ENCODE measurements at places on chromosomes 1 and 21.
A peak's percentile ranks its signal among the peaks of the same experiment; 100 is the strongest.

GRCh38 chr1:165883056-165883455 is 55.6 kb downstream of the UCK2 start:
- DNase-seq: no peak

DNA sequence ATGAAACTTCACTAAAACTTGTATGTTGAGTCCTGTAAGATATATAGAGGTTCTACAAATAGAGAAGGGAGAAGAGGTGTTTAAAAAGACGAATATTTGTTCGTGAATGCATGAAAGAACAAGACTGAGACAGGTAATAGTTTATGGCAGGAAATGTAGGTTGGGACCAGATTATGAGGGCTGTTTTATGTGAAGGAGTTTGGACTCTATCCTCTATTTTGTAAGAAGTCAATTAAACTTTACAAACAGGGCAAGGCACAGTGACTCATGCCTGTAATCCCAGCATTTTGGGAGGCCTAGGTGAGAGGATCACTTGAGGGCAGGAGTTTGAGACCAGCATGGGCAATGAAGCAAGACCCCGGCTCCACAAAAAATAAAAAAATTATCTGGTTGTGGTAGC is 5.7 kb downstream of the SLC35A3 start:
- DNase-seq: no peak

DNA sequence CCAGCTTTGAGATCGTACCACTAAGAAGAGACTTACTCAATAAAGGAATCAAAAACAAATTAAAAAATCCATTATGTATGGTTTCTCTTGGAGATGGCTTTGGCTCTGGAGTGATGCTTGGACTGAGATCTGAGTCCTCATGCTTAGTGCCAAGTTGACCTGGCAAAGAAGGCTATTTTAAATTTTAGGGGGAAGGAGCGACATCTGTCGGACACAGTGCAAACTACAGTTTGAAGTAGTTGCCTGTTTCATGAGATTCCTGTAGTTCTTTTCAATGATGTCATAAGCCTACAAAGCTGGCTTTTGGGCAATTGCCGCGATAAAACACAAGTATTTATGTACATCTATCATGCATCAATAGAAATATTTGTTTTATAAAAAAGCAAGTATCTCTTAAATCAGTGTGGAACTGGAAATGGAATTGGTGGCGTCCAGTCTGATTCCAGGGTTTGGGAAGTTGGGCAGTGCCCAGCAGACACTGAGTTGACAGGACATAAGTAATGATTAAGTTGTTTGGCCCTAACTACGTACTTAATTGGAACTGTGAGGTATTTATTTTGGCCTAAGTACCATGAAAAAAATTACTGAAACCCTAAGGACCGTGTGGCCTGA is 50.0 kb downstream of the TBCE start:
- DNase-seq: peak; percentile 78

- no peak for DNase-seq
Observed at GRCh38 chr1:215156232-215156631, 73.7 kb downstream of the KCNK2 start.

GRCh38 chr1:165857046-165857801 is 29.8 kb downstream of the UCK2 start:
- peak; percentile 31 for DNase-seq

DNA sequence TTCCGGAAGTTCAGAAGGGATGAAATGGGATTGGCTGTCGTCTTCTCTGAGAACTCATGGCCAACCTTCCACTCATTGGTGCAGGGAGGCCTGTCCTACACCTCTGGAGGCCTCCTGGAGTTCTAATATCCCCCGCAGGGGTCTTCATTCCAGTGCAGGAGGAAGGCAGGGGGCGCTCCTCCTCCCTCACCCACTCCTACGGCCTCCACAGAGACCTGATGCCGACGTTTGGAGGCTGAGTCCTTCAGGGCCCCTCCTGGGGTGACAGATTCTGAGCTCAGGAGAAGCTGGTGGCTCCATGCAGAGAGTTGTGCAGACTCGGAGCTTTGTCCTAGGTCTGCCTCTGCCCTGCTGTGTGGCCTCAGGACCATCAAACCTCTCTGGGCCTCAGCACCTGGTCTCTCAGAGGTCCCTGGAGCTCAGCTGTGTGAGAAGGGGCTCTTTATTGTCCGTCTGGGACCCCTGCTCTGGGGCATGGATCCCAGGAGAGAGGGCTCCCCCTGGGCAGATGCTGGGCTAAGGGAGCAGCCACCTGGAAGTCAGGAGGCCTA is 102.3 kb upstream of the WNT4 start:
- DNase-seq: no peak

GRCh38 chr1:34013958-34014737 is 150.3 kb downstream of the HMGB4 start:
- peak; percentile 79 for DNase-seq

DNA sequence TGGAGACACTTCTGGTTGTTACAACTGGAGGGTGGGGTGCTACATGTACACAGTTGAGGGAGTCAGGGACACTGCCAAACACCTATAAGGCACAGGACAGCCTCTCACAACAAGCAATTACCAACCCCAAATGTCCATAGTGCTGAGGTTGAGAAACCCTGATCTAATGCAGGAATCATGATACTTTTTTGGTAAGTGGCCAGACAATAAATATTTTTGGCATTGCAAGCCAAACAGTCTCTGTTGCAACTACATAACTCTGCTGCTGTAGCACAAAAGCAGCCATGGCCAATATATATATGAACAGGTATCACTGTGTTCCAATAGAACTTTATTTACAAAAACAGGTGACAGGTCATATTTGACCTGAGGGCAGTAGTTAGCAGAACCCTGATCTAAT is 177.5 kb downstream of the ASTN1 start:
- no peak for DNase-seq

DNA sequence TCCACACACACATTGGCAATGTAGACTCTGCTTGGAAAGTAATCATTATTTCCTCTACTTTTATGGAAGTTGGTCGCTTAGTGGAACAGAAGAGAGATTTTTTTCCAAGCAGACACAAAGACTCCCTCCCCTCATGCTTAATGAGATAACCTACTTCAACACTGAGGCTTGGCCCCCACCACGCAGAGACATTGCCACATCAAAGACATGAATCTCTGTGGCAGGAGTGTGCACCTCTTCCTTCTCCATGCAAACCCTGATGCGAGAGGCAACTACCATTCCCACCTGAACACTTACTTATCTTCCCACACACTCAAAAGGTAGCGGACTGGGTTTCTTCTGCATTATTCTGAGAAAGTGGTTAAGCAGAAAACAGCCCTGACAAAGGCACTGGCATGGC is 37.3 kb upstream of the LPAR3 start:
- no peak for DNase-seq

GRCh38 chr1:48671578-48671977 is 105.1 kb downstream of the BEND5 start:
- no peak for DNase-seq

DNA sequence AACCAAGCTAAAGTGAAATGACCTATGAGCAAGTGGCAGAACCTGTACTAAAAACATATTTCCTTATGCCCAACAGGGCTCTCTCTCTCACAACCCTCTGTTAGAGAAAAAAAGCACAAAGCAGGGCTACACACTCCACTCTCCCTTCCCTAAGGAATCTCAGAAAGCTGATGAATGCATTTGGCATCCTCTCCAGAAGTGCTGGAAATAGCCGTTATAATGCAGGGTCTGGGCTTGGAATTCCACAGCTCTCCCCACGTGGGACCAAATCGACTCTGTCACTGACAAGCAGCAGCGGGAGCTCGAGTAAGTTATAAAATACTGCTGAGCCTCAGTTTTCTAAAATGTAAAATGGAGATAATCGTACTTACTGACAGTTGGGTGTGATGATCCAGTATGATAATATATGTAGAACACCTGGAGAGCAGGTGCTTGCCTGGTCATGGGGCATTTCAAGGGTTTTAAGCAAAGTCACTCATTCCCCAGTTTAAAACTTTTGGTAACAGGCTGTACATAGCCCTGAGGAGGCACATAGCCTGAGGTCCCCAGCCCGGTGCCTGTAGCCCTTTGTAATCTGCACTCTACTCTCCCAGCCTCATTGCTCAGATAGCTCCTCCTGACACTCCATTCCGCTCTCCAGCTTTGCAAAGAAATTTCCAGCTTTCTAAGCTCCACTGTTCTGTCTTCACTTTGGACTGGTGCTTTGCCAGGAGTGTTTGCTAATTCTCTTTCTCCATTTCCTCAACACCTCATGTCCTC is 175.6 kb upstream of the DAB1 start:
- DNase-seq: no peak

DNA sequence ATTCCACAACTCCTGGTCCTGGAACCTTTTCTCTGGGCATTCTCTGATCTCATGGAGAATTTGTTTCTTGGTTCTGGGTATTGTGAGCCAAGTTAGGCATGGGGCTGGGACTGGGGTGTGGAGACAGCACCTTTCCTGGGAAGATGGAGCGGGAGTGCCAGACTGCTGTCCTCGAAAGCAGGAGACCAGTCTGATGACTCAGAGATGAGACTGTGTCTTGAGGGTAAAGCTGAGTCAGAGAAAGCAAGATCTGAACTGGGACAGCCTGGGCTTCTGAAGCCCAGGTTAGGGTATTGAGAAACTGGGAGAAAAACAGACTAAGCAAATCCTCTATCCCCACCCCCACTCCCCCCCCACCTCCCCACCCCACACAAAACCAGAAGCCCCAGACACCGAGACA is 2.2 kb upstream of the KANK4 start:
- no peak for DNase-seq

- DNase-seq: peak; percentile 80
Observed at GRCh38 chr1:159790237-159790917, 9.6 kb downstream of the DUSP23 start.

DNA sequence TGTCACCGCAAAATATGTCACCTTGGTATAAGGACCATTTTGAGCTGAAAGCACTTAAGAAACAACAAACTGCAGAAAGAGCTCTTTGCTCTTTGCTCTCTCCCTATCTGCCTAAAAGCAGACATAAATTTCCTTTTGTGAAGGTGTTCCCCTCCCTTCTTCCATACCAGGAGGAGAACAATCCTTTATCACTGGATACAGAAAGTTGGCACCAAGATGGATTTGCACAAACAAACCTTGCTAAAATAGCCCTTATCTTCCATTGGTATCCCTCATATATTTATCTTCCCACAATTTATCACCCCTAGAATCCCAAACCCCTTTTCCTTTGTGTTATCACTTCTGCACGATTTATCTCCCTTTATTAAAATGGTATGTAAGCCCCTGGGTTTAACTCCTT is 51.4 kb downstream of the DPYD start:
- DNase-seq: no peak

DNA sequence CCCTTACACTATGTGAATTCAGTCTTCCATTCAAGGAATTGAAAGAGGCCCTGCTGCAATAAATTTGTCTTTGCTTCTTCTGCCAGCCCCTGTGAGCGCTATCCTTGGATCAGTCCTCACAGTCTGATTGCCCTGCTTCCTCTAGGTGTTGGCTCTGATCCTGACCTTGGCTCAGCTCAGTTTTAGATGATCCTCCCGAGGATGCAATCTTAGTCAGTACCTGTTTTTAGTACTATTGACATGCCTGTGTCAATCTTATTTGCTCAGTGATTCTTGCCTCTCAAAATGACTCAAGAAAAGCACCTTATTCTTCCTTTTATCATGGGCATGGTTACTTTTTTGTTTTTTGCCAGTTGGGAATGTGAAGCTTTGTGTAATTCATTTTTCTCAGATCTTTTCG is 101.4 kb upstream of the KCNK1 start:
- no peak for DNase-seq

- DNase-seq: no peak
Observed at GRCh38 chr21:34536820-34537219, 24.8 kb upstream of the KCNE1 start.

DNA sequence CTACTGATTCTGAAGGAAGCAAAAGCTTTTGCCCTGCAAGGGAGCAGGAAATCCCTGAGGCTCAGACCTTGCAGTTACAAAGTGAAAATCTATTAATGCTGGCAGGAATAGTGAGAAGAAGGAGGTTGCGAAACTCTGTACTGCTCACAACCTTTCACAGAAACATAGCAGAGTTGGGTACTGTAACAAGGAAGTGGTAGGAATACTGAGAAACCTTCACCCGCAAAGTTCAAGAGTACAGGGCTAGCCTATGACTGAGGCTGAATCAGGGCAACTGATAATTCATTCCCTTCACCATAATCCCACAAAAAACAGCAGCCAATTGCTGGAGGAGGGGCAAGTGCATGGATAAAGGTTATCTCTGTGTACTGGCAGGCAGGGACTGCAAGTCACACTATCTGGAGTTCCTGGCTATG is 23.9 kb upstream of the KCTD3 start:
- no peak for DNase-seq

DNA sequence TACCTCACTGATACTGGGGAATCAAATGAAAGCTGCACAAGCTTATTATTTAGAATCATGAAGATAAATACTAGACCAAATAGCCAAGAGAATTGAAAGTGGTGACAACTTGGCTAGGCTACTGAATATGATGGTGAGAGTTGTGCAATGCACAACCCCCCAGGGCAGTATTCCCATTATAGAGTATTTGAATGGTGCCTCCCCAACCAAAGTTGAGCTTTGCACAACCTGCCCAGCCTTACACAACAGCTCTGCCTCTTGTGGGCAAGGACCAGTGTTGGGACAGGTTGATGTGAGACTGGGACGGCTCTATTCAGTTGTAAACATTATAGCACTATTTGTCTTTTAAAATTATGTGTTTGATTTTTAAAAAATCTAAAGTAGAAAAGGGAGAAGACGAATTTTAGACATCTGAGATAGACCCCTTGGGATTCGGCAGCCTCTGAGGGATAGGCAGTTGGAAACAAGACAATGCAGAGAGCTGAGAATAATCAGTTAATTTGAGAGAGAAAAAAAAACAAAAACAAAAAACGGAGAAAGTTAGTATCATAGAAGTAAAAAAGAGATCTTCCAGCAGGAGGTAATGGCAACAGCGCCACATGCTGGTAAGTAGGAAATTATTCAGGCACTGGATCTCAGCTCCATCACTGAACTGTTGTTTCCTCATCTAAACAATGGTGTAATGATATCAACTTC is 91.0 kb upstream of the KCNA3 start:
- DNase-seq: peak; percentile 72

DNA sequence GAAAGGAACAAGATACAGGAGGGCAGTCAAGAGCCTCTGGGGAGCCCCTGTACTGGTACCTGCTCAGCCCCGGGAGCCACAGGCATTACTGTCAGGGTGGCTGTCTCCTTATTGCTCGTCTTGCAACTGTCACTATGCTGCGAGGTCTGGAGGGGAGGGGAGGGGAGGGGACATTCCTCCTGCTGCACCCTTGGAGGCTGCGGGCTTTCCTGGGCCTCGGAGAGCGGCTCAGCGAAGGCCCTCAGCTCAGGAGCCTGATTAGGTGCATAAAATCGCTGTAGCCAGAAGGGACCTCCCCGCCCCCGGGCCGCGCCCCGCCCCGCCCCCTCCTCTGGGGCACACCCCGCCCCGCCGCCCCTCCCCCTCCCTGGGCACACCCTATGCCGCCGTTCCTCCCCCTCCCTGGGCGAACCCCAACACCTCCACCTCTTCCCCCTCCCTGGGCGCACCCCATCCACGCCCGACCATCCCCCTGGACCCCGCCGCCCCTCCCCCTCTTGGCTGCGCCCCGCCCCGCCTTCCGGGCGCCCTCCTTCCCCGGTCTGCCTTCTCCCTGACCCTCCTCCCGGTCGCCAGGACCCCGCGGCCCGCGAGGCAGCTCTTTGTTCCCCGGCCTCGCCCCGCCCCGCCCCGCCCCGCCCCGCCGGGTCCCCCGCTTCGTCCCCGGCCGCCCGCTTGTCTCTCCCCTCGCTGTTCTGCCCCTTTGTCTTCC is 35.5 kb downstream of the CACHD1 start:
- DNase-seq: peak; percentile 88

GRCh38 chr1:184624051-184624450 is 130.6 kb downstream of the EDEM3 start:
- no peak for DNase-seq

- DNase-seq: no peak
Observed at GRCh38 chr1:195740862-195741261, 867.4 kb downstream of the KCNT2 start.

- DNase-seq: peak; percentile 45
Observed at GRCh38 chr1:229230893-229231753, 39.8 kb upstream of the RAB4A start.

Data from iPS-NIHi11 (cell line).